ENCODE measurements at places on chromosomes 7 and 10. TPM values are rescaled to one million over a fixed set of nuclear protein-coding genes. Genes with fewer than 3 reads are reported as not detected.

The MRC1 gene
- 8.7 TPM for total RNA-seq

The SLC13A1 gene
- not detected for total RNA-seq

GRCh38 chr10:96972264-96972663 lies 140.2 kb downstream of the LCOR start:
- DNase-seq, result no peak

- DNase-seq, result no peak
These were observed 23.2 kb upstream of the LAMB1 start for GRCh38 chr7:108026116-108026515.

Data from tongue (tissue), 3 donors.